ENCODE measurements at places on chromosomes 3 and 15.

- DNase-seq = no peak
Observed at GRCh38 chr3:77142578-77142977, 102.7 kb downstream of the ROBO2 start.

DNA sequence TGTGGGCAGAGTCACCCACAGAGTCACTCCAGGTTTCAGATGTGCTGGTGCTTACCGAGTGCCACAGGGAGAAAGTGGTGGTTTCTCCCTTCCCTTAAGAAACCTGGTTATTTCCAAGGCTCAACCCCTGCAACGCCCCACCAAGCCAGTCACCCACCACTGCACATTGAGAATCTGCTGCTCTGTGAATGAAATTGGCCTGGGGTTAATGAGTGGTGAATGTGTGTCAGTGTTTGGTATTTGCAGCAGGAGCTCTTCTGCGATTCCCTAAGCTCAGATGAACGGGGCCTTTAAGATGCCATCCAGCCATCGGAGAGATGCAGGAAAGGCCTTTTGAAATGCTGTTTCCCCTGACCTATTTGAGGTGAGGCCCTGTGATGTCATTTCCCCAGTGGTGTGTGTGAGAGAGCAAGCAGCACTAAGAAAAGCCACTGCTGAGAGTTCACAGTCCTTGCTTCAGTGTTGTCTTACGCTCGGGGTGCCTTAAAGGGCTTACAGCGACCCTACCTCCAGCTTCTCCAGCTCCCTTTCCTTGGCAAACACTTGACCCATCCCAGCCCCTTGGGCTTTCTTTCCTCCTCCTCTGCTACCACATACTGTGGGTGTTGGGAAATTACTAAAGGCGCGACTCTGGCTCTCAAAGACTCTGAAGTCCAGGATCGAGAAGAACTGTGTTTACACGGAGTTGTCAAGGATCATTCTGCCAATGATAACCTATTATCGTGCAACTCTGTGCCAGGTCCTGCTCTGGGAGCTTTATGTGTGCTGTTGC is 68.9 kb downstream of the SMAD3 start:
- no peak for DNase-seq

GRCh38 chr3:77464111-77464688 is 424.3 kb downstream of the ROBO2 start:
- no peak for DNase-seq

- DNase-seq = no peak
Observed at GRCh38 chr15:27965546-27965945, 133.6 kb downstream of the OCA2 start.

Data from PC-3 (cell line).